ENCODE measurements at places on chromosomes 7 and 10.
A peak's percentile ranks its signal among the peaks of the same experiment; 100 is the strongest.

GRCh38 chr10:70668454-70668970, 3.8 kb upstream of the ADAMTS14 start:
- DNase-seq = no peak

- DNase-seq = no peak
Measured at GRCh38 chr10:68385740-68386139, 21.3 kb downstream of the RUFY2 start.

DNA sequence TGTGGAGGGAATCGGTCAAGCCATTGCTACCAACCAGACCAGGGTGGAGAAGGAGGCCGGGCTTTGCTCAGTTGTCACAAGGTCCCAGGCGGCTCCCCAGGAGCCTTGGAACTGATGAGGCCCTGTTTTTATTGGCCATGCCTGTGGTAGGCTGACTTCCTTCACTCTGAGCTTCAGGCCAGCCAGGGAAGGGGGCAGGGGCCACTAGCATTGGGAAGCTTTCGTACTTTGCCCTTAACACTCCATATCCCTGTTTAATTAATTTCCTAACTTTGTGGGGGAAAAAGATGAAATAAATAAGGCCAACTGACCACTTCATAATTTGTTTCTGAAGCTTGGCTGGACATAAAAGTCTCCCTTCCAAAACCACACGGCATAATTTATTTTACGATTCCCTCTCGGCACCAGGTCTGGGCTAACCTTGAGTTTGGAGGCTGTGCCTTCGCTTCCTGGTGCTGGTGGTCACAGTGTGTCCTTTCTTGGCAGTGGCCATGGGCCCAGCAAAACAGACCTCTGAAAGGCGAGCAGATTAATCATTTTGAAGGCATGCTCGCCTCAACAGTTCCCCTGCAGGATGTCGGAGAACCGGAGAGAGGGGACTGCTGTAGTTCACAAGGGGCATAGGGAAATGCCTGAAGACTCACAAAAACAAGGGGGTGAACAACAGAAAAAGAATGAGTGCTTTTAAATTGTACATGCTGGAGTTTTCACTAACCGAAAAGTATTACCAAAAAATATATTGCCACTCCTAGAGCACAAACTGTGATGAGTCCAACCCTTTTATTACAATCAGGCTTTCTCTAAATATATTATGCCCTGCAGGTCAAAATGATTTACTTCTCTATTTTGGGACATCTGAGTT, 966.0 kb downstream of the LRMDA start:
- peak; percentile 27 for DNase-seq

DNA sequence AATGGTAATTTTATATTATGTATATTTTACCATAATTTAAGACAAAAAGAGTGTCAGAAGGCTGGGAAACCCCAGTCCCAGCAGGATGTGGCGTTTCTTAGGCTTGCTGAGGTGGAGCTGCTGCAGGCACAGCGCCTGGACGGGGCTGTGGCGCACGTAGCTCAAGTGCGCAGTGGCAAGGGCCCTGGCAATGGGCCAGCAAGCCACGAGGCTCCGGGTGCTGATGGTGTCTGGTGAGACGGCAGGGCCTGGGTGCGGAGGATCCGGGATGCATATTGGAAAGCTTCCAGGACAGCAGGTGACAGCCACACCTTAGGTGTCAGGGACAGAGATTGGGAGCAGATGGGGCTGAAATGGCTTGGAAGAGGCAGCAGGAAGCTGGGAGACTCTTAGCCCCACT, 37.2 kb downstream of the CLEC2L start:
- DNase-seq = no peak

DNA sequence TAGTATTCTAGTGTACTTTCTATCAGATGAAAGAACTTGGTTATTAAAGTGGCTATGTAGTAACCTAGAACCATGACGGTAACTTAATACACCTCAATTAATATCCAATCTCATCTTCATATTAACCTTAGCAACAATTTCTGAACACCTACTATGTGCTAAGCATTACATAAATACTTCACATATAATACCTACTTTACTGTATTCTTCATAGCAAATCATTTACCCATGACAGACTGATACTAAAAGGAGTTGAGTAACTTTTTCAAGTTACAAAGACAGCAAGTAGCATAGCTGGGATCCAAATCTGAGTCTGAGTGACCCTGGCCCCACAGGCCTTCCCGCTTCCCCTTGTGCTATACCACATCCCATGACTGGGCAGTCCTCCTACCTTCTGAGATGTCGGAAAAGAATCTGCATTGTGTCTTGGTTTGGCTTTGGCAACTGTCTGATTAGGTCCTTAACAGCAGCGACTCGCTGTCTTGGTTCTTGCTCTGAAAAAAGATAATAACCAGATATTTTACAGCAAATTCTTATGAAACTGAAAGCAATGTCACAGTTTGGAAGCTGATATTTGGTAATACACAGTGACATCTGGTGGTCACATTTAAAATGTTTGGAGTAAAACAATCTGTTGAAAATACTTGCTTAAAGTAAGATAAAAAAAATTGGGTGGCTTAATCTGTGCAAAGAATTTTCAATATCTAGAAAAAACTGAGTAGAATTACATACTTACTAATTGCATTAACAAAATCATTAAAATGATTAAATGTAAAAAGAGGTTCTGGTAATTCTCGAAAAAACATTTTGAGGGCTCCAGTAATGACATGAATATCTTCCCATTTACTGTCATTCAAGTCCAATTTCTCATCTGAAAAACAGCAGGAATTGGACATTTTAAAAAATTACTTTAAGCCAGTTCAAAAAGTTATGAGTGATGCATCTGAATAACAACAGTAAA, 120.1 kb downstream of the ARHGAP12 start:
- DNase-seq = peak; percentile 14

Data from hepatic stellate cell (primary cell).